ENCODE measurements at places on chromosomes 16 and 17. TPM values are rescaled to one million over a fixed set of nuclear protein-coding genes. Genes with fewer than 3 reads are reported as not detected.
A peak's percentile ranks its signal among the peaks of the same experiment; 100 is the strongest.

- DNase-seq = peak; percentile 44
- H3K27me3 ChIP-seq = peaks cover 5% of the 10 kb centered on the region
- no peak overlapping the region for H3K27ac ChIP-seq
- peaks cover 28% of the 10 kb centered on the region for H3K4me1 ChIP-seq
- H3K4me3 ChIP-seq = peak overlapping the region; percentile 13
Measured at GRCh38 chr17:79923974-79924638, 84.9 kb upstream of the CBX4 start.

The ALDH3A1 gene
- not detected for total RNA-seq

DNA sequence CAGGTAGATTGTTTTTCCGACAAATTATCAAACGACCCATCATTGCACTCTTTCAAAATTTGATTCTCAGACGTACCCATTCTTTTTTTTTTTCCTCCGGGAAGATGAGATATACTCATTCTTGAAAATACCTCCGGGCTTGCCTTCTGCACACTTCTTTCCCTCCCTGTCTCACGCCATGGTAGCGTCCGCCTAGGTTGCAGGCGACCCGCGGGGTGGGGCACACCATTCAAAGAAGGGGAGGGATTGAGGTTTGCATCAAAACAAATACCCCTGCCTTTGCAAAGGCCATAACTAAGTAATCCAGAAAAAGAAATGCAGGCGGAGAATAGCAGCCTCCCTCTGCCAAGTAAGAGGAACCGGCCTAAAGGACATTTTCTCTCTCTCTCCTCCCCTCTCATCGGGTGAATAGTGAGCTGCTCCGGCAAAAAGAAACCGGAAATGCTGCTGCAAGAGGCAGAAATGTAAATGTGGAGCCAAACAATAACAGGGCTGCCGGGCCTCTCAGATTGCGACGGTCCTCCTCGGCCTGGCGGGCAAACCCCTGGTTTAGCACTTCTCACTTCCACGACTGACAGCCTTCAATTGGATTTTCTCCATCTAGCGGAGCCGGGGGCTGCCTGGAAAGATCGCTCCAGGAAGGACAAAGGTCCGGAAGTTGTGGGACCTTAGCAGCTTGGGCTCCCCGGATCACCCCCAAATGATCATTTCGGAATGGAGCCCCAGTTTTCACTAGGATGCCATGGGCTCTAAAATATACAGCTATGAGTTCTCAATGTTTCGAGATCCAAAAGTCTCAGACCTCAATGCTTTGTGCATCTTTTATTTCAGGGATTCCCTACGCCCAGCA is 843 bp downstream of the TP53 start:
- peak overlapping the region; percentile 100 for H3K27ac ChIP-seq
- H3K36me3 ChIP-seq = peaks cover 22% of the 10 kb centered on the region
- peak; percentile 84 for DNase-seq
- no peaks in the 10 kb centered on the region for H3K27me3 ChIP-seq

The KRT33A gene
- not detected for total RNA-seq

DNA sequence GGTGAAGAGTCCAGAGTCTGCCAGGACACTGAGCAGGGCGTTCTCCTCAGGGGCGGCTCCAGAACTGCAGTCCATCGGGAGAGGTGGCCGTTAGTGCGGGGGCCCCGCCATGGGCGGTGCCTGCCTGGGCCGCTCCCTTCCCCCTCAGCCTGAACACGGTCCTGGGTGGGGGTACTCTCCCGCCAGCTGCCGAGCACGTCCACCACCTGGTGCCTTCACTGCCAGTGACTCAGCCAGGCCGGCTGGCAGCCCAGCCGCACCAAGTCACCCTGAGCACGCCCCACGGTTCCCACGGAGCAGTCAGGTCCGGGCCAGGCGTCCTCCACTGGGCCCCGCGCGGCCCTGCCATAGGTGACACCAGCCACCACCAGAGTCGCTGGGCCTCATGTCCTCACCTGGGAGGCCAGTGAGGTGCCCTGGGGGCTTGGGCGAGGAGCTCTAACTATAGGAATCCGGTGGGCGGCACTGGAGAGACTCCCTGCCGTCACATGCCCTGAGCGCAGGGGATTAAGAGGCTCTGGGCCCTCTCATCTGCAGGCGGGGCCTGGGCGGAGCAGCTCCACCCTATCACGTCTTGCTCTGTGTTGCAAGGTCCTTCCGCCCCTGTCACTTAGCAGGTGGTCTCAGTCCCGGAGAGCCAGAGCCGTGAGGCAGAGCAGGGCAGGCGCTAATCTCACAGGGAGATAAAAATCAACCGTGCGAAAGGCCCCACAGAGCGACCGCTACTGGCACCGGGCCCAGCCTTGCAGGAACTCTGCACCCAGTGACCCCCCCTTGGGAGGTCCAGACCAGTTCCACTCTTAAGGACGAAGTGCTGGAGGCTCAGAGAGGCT is 14.3 kb downstream of the PIEZO1 start:
- no peak overlapping the region for H3K4me3 ChIP-seq
- no peak for DNase-seq
- H3K36me3 ChIP-seq = peaks cover 2% of the 10 kb centered on the region
- H3K27me3 ChIP-seq = no peaks in the 10 kb centered on the region

The DRC3 gene
- total RNA-seq = 0.06 TPM

The ZNF19 gene
- 3.2 TPM for total RNA-seq

The MYL11 gene
- not detected for total RNA-seq

- DNase-seq = no peak
- no peak overlapping the region for H3K4me3 ChIP-seq
- peaks cover 4% of the 10 kb centered on the region for H3K4me1 ChIP-seq
- peaks cover 4% of the 10 kb centered on the region for H3K36me3 ChIP-seq
Measured at GRCh38 chr17:16455997-16456741, 35.8 kb downstream of the LRRC75A start.

- peaks cover 5% of the 10 kb centered on the region for H3K36me3 ChIP-seq
- peaks cover 15% of the 10 kb centered on the region for H3K27me3 ChIP-seq
- H3K4me3 ChIP-seq = no peak overlapping the region
- H3K4me1 ChIP-seq = peaks cover 26% of the 10 kb centered on the region
- DNase-seq = no peak
Measured at GRCh38 chr17:3848229-3848835, 2.3 kb upstream of the NCBP3 start.

The PRAC2 gene
- total RNA-seq = not detected

The CLEC18B gene
- total RNA-seq = 1.9 TPM

The HOXB4 gene
- total RNA-seq = 3.6 TPM

GRCh38 chr17:65154770-65155589 is 17.8 kb downstream of the RGS9 start:
- H3K27ac ChIP-seq = no peak overlapping the region
- no peak overlapping the region for H3K4me3 ChIP-seq
- no peak for DNase-seq
- peaks cover 4% of the 10 kb centered on the region for H3K27me3 ChIP-seq
- H3K36me3 ChIP-seq = no peaks in the 10 kb centered on the region

DNA sequence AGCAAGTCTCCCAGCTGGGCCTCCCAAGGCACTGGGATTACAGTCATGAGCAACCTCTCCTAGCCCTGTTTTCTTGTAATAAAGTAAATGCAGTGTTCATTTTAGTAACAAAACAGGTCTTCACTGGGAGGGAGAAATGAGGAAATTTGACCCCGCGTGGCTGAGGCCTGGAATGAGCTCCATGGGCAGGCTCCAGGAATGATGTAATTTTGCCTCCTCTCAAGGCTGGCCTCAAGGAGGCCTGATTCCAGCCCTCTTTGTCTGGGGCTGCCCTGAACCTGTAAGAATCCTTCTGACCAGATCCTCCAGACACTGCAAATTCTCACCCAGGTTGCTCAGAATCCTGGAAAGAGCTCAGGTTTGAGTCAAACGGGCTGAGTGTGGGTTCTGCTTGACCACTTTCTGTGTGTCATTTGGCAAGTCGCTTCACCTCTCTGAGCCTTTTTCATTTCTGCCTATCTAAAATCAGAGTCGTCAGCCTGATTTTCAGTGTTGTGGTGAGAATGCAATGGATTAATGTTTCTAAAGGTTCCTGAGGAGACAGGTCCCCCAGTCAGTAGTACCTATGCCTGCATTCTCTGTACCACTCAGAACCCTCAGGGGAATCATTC is 57.1 kb downstream of the RAB11FIP4 start:
- no peaks in the 10 kb centered on the region for H3K4me1 ChIP-seq
- no peak for DNase-seq
- H3K4me3 ChIP-seq = no peak overlapping the region
- no peaks in the 10 kb centered on the region for H3K36me3 ChIP-seq
- H3K27ac ChIP-seq = no peak overlapping the region

GRCh38 chr16:13909872-13910303 is 10.1 kb upstream of the ERCC4 start:
- no peak overlapping the region for H3K4me3 ChIP-seq
- no peak for DNase-seq
- no peaks in the 10 kb centered on the region for H3K4me1 ChIP-seq
- peaks cover 6% of the 10 kb centered on the region for H3K27me3 ChIP-seq
- H3K27ac ChIP-seq = no peak overlapping the region

The FBXW10 gene
- total RNA-seq = not detected

GRCh38 chr16:30183233-30184095 is at the start of gene CORO1A:
CORO1A (plus strand) TSS chr16:30183602; CDS start chr16:30185210, 1,608 bp downstream.
- peak; percentile 89 for DNase-seq
- peak within 1 kb of the TSS; percentile 99 for H3K4me3 ChIP-seq
- peaks cover 25% of the 10 kb centered on the region for H3K4me1 ChIP-seq
- H3K36me3 ChIP-seq = peaks cover 44% of the 10 kb centered on the region

GRCh38 chr17:44522883-44523671 is 19.9 kb upstream of the GPATCH8 start:
- H3K27ac ChIP-seq = no peak overlapping the region
- no peaks in the 10 kb centered on the region for H3K36me3 ChIP-seq
- H3K27me3 ChIP-seq = no peaks in the 10 kb centered on the region
- DNase-seq = peak; percentile 58
- H3K4me1 ChIP-seq = no peaks in the 10 kb centered on the region

GRCh38 chr16:64174327-64174726 is 947.5 kb downstream of the CDH11 start:
- no peak overlapping the region for H3K4me3 ChIP-seq
- no peak overlapping the region for H3K27ac ChIP-seq
- no peak for DNase-seq
- H3K36me3 ChIP-seq = no peaks in the 10 kb centered on the region

The INCA1 gene
- 0.50 TPM for total RNA-seq

The GGT6 gene
- not detected for total RNA-seq

The KCNH6 gene
- total RNA-seq = not detected

The CIBAR2 gene
- not detected for total RNA-seq

GRCh38 chr17:82060001-82060380 is 5.6 kb downstream of the DUS1L start:
- H3K27me3 ChIP-seq = no peaks in the 10 kb centered on the region
- peaks cover 5% of the 10 kb centered on the region for H3K4me1 ChIP-seq
- no peak for DNase-seq

- no peak for DNase-seq
- H3K4me1 ChIP-seq = peaks cover 58% of the 10 kb centered on the region
- no peaks in the 10 kb centered on the region for H3K27me3 ChIP-seq
- H3K4me3 ChIP-seq = peak overlapping the region; percentile 43
- H3K36me3 ChIP-seq = peaks cover 12% of the 10 kb centered on the region
- H3K27ac ChIP-seq = peak overlapping the region; percentile 78
Measured at GRCh38 chr17:2395258-2396181, 5.3 kb downstream of the MNT start.
